ENCODE measurements at places on chromosomes 2 and 18.
A peak's percentile ranks its signal among the peaks of the same experiment; 100 is the strongest.

DNA sequence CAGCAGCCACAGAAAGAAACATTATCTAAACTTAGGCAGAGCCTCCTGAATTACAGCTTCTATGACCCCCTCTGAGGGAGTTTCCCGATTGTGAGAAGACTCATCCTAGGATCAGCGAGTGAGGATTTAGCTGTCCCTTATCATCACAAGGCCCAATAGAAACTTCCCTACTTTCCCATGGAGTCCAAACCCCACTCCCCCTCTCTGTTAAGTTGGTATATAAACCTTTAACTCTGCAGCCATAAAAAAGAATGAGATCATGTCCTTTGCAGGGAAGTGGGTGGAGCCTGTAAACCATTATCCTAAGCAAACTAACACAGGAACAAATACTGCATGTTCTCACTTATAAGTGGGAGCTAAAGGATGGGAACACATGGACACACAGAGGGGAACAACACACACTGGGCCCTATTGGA is 78.8 kb downstream of the MYL12B start:
- DNase-seq = peak; percentile 19

GRCh38 chr2:63572001-63572400 is 16.3 kb downstream of the WDPCP start:
- DNase-seq = no peak

DNA sequence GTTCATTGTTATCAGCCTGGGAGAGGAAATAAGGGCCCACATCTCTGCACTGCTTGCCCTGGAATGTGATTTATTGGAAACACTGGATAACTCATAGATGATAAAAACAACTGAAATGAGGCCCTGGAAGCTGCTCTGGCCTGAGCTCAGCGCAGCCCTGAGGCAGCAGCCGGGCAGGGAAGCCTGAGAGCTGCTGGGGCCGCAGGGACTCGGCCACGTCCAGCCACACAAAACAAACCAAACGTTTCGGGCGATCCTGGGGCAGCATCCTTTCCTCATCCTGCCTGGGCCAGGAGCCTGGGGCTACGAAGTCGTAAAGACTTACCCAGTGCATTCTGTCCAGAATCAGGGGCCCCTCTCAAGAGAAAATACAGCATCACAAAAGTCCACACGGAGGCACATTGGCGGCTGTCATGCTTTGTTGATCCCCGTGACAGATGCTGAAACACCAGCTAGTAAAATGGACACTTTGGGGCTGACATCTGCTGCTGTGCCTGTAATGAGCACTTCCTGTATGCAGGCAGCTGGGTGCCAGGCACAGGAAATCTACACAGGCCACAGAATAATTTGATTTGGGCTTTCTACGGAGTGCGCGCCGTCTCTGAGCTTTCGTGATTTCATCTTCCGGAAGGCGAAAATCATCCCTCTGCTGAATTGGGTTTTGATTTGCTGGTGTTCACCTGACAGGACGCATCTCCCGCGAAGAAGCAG is 250.6 kb downstream of the EIPR1 start:
- no peak for DNase-seq

- peak; percentile 72 for DNase-seq
Observed at GRCh38 chr2:66925128-66925527, 472.0 kb upstream of the ETAA1 start.

- peak; percentile 3 for DNase-seq
Observed at GRCh38 chr2:6674381-6674780, 191.3 kb downstream of the CMPK2 start.

GRCh38 chr2:238693337-238694093 is 154.4 kb upstream of the TWIST2 start:
- DNase-seq = no peak

DNA sequence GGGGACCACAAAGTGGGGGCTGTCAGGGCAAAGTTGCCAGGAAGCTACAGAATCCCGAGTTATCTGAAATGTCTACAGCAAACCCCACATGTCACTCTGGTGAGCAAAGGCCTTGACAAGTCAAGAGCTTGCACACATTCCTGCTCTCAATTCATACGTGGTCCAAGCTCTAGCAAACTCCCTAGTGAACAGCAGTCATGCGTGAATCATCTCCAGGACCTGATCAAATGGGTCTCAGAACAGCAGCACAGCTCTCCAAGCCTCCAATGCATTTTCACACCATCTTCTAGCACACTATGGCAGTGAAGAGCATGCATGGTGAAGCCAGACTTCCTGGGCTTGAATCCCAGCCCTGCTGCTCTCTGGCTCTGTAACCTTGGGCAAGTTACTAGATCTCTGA is 68.5 kb downstream of the MYO5B start:
- DNase-seq = no peak

GRCh38 chr18:28511413-28511821 is 334.5 kb upstream of the CDH2 start:
- peak; percentile 20 for DNase-seq

GRCh38 chr2:21220930-21221329 is 97.2 kb downstream of the TDRD15 start:
- peak; percentile 11 for DNase-seq

- no peak for DNase-seq
Observed at GRCh38 chr2:197515315-197515738, 539 bp upstream of the MOB4 start.

DNA sequence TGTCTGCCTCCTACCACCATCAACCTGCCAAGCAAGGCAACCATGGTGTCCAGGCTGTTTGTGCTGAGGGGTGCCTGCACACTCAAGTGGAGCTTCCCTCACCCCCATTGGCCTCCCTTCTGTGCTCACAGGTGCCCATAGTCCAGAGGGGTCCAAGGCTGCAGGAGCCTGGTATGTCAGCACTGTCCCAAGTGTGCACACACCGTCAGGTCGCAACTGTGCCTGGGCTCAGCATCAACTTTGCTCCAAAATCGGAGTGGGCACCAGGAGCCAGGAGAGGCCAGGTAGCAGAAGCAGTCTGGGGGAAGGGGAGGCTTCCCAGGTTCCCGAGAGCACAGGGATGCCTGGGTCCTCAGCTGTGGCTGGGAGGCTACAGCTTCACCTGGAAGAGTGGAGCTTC is 1528.2 kb upstream of the SLC39A10 start:
- DNase-seq = no peak

GRCh38 chr2:15943378-15944280 is 3.3 kb downstream of the MYCN start:
- peak; percentile 25 for DNase-seq

DNA sequence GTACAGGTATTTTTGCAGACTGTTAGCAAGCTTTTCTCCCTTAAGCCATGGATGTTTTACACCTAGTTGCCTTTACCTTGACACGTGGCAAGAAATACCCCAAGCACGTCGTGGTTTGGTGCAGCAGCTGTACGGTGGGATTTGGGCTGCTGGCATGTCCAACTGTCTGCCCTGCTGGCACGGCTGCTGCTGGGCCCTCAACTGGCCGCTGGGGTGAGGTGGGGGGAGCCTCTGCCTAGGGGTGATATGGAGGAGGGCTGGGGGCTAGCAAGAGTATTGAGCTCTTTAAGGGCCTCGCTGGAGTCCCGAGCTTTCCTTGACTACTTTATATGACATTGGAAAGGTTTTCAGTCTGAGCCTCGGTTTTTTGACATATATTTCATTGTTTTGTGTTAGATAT is 41.6 kb downstream of the LPIN1 start:
- no peak for DNase-seq

DNA sequence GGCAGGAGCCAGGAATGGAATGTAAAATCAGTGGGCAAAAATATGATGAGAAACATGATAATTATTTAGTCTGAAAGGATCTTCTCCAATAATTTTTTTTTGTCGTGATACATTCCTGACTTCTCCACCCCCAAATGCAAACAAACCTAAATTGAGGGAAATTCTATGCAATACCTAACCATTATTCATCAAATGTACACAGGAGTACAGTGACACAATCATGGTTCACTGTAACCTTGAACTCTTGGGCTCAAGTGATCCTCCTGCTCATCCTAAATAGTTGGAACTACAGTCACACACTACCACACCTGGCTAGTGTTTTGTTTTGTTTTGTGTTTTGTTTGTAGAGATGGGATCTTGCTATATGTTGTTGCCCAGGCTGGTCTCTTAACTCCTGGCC is 46.5 kb downstream of the RAB10 start:
- DNase-seq = peak; percentile 23

DNA sequence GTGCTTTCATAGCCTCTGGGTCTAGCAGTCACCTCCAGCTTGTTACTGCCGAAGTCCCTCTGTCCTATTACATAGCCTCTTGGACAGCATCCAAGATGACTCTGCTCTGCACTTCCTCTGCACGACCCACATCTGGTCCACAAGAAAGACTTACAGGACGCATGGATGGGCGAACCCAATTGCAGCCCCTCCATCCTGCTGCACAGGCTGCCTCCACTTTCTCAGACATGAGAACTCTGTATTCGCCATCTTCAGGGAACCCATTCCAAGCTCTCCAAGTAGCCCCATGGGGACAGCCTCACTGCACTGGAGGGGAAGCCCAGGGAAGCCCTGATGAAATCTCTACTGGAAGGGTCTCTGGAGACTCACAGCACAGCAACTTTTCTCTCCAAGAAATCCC is 172.1 kb downstream of the GFPT1 start:
- peak; percentile 60 for DNase-seq

GRCh38 chr18:36809590-36810381 is 19.0 kb downstream of the TPGS2 start:
- peak; percentile 83 for DNase-seq

DNA sequence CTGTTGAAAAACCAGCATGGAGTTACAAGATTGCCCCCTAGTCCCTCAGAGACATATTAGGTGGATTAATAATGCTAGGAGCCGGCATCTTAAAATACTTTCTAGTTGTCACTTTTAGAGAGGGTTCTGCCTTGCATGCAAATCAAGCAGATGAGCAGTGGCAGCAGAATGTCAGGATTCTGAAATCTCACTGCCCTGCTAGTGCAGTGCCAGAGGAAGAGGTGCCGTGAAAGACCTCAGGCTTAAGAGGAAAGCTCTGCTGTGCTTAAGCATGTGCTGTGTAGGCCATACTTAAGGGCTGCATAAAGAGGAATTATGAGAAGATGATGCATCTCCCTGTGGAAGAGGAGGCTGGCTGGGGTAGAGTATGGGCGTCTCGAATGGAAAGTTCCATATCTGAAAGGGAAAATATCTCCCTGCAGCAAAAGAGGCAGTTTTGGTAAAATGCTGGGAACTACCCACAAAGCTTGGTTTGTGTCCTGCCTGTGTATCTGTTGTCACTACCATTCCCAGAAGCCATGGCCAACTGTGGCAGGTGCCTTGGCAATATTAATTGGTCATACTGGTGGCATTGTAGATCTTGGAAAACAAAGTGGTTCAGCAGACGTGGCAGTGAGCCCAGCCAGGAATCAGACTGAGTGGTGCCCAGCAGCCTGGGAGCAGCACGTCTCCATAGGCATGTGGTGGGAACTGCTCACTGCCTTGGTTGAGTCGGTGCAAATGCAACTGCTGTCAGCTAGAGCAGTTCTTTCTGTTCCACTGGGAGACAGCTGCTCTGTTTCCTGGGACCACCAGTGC is 131.9 kb downstream of the EVA1A start:
- no peak for DNase-seq

DNA sequence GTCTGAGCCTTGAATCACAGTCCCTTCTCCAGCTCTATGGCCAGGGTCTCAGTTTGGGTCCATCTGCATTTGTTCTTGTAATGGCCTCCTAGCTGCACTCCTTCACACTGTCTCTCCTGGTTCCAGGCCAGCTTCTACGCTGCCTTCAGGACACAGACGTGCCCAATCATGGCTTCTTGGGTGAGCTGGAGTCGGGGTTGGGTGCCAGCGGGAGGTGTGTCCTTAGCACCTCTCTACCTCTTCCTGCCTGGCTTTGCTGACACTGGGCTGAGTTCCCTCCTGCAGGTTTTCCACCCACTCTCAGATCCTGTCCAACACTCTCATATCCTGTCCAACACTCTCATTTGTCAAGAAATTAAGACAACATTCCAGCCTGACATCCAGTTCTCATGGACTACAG is 9.6 kb downstream of the TRPM8 start:
- DNase-seq = no peak

GRCh38 chr18:63253428-63254372 is 65.9 kb downstream of the BCL2 start:
- DNase-seq = peak; percentile 70

DNA sequence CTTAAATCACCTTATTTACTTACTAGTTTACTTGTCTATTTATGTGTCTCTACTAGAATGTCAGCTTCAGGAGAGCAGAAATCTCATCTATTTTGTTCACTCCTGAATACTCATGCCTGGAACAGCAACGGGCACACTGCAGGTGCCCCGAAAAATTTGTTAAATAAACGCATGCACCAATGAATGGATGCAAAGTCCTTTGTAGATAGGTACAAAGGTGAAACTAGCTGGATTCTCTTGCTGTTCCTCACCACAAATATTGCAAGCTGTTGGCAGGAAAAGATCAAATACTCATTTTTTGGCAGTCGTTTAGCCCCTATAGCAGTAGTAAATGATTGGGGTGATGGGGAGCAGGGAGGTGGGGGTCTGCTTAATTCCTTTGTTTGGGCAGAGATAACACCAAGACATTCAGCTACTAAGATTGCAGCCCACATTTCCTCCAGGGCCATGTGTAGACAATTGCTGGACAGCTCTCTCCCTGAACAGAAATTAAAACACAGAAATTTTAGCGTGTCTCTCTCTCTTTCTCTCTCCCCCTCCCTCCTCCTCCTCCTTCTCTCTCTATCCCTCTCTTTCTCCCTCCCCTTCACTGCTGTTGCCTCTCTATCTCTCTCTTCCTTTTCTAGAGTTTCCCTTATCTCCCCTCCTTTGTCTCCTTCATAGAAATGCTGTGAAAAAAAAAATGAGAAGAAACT is 5.4 kb downstream of the MARCHF4 start:
- peak; percentile 45 for DNase-seq

- no peak for DNase-seq
Observed at GRCh38 chr2:55161295-55162210, 70.5 kb downstream of the CLHC1 start.

- DNase-seq = no peak
Observed at GRCh38 chr18:22167091-22167470, 2.3 kb upstream of the GATA6 start.

DNA sequence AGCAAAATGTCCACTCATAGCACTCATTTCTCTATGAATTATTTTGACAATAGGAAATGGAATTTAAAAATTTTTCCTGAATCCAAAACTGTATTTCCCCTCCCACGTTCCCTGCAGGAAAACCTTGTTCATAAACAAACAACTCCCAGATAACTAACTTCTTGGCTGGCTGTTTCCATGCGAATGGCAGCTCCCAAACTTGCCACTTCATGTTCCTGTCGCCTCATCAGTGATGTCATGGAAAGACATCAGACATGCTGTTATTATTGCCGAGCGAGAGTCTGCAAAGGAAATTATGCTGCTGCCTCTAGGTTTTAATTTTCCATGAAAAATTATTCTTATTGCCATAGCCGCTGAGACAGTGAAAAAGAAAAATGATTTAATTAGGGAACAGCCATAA is 117.0 kb upstream of the RIOK3 start:
- DNase-seq = no peak
